ENCODE measurements at places on chromosomes 16 and 17.
A peak's percentile ranks its signal among the peaks of the same experiment; 100 is the strongest.

- DNase-seq: no peak
Measured at GRCh38 chr16:76294396-76295214, 17.4 kb downstream of the CNTNAP4 start.

DNA sequence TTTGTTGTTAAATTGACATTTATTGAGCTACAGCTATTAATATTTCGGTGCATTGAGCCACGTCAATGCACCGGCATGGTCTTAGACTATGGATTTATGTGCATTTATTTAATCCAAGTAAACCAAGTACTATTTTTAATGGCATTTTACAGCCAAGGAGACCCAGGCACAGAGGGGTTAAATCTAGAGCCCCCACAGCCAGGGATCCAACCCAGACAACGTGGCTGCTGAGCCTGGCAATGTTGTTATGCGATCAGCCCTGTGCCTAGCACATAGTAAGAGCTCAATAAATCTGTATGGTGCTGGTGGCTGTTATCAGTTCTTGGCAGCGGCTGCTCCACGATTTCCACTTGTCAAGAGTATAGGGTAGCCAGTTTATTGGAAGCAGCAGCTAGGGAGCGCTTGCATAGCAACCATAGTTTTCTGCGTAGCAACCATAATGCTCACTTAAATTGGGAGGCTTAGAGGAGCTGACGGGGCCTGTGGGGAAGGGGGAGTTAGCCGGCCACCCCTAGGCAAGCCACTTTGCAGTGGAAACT is 541 bp upstream of the RBBP6 start:
- DNase-seq: no peak

GRCh38 chr17:73514146-73514863 is 129.9 kb downstream of the SDK2 start:
- no peak for DNase-seq

- DNase-seq: no peak
Measured at GRCh38 chr16:27950206-27950887, 113.2 kb downstream of the GSG1L start.

- DNase-seq: no peak
Measured at GRCh38 chr16:11342021-11342855, 3.0 kb upstream of the RMI2 start.

DNA sequence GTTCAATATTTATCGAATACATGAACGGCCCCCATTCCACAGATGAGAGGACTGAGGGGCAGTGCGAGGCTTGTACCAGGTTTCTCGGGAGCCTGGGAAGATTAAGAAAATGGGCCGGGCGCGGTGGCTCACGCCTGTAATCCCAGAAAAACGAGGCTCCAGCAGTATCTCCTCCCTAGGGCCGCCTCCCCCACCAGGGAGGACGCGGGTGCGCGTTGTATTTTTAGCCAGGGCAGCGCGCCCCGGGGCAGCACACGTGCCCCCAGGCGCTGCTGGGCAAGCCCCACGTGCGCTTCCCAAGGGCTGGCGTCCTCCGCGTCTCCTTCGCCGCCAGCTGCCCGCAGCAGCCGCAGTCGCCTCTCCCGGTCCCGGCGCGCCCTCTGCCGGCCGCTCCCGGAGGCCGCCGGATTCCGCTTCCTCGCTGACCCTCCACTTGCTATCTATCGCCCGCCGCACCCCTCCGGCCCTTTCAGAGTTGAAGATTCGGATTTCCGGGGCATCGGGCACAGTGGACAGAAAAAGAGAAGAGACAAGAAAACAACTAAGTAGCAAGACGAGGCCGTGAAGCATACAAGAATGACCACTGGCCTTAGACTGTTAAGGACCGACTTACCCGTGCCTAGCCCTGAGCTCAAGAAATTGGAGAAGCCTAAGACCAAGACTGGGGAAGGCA is 1.9 kb upstream of the YBX2 start:
- DNase-seq: peak; percentile 97

- no peak for DNase-seq
Measured at GRCh38 chr16:86984343-86984742, 332.8 kb downstream of the C16orf95 start.

DNA sequence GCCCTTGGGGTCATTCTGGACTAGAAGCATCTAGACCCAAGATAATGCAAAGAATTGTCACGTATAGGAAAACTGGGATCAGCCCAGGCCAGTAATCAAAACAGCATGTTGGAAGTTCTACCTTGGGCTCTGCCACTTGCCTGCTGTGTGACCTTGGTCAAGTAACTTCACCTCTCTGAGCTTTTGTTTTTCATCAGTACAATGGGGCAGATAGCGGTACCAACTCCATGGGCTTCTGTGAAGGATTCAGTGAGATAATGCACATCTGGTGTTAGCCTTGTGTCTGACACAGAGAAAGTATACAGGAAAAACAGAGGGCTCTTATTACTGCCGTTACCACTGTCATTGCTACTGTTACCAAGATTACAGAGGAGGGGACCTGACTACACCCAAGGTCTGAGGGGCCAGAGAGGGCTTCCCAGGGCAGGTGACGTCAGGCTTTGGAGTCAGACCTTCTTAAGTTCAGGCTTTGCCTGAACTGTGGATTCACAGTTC is 24.6 kb downstream of the CMIP start:
- no peak for DNase-seq

DNA sequence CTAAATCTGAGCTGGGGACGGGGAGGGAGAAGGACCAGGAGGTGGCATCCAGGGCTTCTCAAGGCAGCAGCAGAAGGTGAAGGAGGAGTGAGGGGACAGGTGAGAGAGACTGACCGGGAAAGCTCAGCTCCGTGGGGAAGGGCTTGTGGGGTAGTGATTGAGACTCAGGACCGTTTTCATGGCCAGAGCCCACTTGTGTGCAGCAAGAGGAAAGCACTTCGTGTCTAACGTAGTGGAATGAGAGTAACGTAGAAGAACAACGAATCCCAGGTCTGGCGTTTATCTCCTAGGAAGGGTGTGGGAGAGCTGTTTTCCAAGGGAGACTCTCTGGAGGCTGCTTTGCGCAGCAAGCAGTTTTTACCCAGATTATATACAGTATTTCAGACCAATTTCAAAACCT is 1.3 kb upstream of the CDH3 start:
- DNase-seq: peak; percentile 45

DNA sequence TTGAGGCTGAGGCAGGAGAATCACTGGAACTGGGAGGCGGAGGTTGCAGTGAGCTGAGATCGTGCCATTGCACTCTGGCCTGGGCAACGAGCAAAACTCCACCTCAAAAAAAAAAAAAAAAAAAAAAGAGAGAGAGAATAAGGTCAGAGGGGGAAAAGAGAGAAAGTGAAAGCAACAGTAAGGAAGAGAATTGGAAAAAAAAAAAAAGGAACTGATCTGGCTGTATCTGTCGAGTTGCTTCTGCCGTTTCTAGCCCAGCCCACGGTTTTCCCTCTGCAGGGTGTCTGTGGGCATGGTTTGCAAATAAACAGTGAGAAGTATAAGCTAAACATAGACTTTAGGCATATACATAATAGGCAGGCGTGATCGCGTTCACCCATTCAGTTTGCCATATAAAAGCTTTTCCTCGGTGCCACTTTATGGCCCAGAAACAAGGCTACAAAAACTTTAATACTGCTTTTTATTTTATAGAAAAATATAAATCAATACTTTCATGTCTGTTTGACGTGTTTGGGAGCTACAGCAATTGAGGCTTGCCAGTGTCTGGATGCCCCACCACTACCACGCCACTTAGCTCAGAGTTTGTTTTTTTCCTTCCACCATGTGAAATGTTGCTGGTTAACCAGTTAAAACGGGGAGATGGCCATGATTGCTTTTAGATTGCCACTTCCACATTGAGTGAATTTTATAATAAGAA is 436.7 kb downstream of the MAF start:
- no peak for DNase-seq

DNA sequence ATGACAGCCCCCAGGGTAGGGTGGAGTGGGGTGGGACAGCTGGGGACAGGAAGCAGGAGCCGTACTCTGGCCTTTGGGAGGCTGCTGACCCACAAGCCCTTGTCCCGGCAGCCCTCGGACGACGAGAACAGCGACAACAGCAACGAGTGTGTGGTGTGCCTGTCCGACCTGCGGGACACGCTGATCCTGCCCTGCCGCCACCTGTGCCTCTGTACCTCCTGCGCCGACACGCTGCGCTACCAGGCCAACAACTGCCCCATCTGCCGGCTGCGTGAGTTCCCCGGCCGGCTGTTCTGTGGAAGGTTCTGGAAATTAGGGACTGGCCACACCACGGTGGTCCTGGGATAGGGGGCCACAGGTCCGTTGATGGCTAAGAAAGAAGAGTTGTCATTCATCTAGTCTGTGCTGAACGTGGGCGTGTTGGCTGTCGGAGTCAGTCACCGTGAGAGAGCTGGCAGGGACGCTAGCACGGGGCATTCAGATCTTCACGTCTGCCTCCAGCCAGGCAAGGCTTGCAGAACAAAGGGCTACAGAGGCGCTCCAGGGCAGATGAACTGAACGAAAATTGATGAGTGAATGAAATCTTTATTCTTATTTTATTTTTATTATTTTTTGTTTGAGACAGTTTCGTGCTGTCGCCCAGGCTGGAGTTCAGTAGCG is 19.8 kb upstream of the NUDT16L1 start:
- no peak for DNase-seq

DNA sequence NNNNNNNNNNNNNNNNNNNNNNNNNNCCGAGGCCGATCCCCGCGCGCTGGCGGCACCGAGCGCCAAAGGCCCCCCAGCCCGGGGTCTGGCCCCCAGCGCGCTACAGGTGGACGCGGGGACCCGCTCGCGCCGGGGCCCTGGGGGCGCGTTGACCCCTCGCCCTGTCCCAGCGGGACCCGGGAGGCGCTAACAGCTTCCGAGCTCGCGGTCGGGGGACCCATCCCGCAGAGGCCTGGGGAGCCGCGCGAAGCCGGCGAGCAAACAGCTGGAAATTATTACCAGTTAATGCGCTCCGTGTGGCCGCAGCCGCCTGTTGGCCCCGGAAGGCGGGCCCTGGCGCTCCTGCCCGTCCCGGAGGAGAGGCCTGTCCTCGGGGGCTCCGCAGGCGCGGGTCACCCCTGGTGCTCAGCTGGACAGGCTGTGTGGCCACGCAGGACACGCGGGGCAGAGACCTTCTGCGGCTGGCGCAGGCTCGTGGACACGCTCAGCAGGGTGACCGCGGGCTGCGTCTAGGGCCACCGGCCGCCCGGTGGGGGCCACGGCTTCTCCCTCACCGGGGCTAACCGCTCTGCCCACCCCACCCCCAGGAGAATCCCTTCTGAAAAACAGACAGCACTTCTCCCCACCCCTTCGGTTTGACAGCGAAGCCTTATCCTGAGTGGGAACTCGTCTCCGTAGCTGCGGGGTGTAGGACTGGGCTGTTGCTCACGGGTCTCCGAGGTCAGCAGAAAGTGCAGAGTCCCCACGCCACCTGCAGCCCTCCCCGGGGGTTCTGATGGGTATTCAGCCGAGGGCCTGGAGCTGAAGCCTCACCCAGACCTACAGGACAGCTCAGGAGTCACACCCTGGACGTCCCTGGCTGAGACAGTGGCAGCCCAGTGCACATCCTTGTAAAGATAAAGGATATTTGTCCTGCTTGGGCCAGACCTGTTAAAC is 138.7 kb upstream of the RPH3AL start:
- DNase-seq: peak; percentile 90

DNA sequence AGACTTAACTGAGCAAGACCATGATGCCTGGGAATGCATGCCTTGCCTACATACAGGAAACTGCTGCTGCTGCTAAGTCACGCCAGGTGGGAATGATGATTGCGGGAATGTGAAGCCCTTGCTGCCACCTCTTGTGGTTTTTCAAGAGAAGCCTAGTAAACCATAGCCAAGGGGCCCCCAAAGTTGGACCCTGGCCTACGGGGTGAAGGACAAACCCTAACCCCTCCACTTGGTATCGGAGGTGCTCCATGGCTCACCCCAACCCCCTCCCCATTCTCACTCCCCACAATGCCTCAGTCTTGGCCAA is 233.9 kb downstream of the ZNF423 start:
- no peak for DNase-seq

GRCh38 chr16:61366006-61366405 is 670.2 kb downstream of the CDH8 start:
- DNase-seq: no peak

DNA sequence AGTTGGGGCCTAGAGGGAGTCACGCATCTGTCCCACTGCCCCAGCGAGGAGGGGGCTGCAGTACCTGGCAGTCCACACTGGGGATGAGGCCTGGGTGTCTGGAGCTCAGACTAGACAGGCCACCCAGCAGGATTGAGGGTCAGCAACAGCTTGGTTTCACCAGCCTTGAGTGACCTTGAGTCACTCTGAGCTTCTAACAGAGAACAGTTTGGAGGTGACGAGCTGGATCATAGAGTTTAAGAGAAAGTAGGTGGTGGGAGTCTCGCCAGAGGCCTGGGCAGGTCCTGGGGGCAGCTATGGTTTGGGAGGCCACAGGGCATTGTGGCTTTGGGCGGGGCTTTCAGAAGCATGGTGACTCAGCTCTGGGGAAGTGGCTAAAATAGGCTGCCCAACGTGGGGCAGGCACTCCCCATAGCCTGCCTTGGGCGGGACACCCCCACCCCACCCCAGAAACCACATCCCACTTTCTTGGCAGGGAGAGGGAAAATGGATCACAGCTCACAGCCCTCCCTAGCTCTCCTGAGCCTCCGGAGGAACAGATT is 20.5 kb downstream of the CDC42EP4 start:
- DNase-seq: no peak

- no peak for DNase-seq
Measured at GRCh38 chr17:57634713-57635465, 110.2 kb downstream of the CCDC182 start.

DNA sequence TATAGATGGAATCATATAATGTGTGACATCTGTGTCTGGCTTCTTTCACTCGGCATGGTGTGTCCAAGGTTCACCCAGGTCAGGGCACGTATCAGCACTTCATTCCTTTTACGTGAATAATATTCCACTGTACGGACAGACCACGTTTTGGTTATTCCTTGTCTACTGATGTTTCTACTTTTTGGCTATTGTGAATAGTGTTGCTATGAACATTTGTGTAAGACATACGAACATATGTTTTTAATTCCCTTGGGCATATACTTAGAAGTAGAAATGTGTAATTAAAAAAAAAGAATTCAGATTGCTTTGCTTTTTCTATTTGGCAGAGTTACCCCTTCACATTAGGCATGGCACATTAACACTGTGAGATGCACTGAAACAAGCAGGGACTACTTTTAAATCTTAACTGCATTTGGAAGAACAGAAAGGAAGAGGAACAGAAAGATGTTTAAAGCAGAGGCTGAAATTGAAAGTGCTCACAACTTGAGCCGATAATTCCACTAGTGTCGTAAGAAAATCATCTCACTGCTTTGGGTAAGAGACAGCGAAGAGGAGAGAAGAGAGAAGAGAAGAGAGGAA is 105.3 kb downstream of the VPS53 start:
- DNase-seq: no peak

GRCh38 chr16:50296807-50297206 is 30.5 kb downstream of the ADCY7 start:
- no peak for DNase-seq

Data from retina (tissue), 1 donor.